ENCODE measurements at places on chromosomes 3 and 15.

DNA sequence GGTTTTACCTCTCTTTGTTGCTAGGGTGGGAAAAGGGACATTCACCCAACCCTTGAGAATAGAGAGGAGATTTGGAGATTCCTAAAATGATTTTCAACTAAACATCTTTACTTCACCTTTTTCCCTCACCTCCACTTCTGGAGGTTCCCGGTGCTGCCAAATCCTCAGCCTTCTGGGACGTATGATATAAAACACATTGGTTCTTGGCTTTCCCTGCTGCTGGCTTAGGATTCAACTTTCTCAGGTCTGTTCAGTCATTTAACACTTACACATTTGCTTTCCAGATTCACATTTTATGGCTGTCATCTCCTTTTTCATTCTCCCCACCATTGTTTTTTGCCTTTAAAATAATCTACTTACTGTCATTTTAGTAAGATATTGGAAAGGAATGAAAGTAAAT lies 106.6 kb downstream of the PIK3R4 start:
- no peak for DNase-seq

- no peak for DNase-seq
Measured at GRCh38 chr3:177595530-177596188, 398.4 kb upstream of the TBL1XR1 start.

DNA sequence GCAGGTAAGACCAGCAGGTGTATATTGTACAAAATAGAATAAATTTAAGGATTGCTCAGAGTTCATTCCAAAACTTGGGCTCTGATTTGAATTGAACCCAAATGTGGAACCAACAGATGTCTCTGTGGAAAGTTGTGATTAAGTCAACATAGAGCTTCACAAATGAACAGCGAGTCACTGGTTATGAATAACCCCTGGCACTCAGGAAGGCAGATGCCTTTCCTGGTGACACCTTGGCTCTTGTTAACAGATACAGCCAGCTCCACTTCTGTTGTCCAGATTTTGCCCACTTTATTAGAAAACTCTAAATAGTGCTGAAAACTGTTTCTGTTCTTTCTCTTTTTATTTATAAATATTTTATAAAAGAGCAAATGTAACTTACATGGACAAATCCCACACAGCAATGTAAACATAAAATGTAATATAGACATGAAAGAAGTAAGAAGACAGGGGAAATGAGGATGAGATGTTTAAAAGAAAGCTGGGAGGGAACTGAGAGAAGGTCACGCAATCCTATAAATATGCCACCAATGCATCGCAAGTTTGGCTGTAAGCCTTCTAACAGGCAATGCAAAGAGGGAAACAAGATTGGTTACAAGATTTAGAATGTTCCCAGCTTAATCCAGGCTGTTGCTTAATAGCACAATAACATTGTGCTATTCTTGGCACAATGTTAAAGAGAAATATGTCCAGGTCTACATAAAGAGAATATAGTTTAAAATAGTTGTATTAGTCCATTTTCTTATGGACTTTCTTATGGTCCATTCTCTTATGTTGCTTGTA lies 495.5 kb downstream of the TAFA4 start:
- no peak for DNase-seq

GRCh38 chr3:42266085-42266484 lies at the start of gene CCK:
Gene CCK (minus strand): TSS chr3:42266185. CDS start chr3:42263630, 2,555 bp downstream.
- no peak for DNase-seq

GRCh38 chr3:32239307-32240158 lies 1.1 kb downstream of the CMTM8 start:
- no peak for DNase-seq

DNA sequence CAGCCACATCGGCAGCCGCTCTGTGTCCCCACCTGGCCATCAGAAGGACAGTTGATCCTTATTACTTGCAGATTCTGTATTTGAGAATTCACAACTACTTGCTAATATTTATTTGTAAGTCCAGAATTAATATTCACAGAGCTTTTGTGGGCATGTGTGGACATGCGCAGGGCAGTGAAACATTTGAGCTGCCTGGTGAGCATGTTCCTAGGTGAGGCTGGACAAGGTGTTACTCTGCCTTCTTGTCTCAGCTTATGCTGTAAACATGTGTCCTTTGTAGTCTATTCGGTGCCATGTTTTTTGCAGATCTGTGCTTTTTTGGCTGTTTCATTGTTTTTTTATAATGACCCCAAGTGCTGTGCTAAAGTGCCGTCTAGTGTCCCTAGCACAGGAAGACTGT lies 15.6 kb downstream of the FAH start:
- DNase-seq: no peak

- no peak for DNase-seq
Measured at GRCh38 chr3:43515208-43515917, 106.4 kb downstream of the ANO10 start.

DNA sequence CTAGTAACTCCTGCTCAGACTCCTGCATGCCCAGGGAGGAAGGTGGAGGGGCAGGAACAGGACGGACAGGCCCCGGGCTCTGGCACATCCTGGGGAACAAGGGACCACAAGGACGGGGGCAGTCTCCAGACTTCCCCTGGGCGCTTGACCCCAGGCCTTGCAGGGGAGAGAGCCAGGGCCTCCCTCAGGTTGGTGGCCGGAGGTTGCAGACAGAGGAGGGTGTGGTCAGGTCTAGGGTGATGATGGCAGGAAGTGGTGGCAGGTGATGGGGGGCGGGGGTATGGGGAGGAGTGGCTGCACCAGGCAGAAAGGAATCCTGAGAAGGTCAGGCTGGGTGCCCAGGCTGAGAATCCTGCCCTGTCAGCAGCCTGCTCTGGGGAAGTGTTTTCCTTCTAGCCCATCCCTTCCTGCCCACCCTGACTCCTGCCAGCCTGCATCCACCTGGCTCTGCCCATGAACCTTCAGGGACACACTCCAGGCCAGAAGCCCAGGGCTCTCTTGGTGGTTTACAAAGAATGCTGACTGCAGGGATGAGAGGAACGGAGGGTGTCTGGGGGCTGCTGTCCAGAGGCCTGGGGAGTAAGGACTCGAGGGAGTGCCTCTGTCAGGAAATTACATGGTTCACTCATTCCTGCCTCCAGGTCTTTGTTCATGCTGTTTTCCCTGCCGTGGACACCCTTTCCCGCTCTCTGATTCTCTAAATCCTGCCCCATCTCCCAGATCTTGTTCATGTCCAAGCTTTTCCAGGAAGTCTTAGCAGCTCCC lies 15.8 kb downstream of the LOXL1 start:
- no peak for DNase-seq

DNA sequence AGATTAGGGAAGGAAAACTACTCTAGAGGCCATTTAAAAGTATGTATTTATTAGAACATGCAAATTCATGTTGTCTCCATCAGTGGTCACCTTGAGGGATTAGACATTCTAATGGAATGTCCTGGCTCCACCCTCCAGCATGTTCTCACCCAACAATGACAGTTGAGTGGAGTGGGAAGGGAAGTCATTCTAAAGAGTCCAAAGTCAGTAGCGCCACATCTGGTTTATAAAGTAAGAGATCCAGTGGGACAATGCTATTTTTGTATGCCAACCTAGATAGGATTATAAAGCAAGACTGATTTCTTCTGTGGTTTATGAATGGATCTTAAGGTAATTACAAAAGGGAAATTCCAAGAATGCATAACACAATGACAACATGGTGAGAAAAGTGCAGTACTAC lies 33.3 kb downstream of the SLC24A1 start:
- no peak for DNase-seq

- no peak for DNase-seq
Measured at GRCh38 chr3:135917076-135917475, 48.5 kb upstream of the PPP2R3A start.

Measured in left forelimb (tissue), 1 donor.